ENCODE measurements at places on chromosomes 12 and 14. TPM values are rescaled to one million over a fixed set of nuclear protein-coding genes. Genes with fewer than 3 reads are reported as not detected.

The PTPRB gene
- total RNA-seq: 31.9 TPM

The NOS1 gene
- 10.3 TPM for total RNA-seq

The PGAM5 gene
- total RNA-seq: 19.7 TPM

The C3AR1 gene
- 6.6 TPM for total RNA-seq

The CCDC175 gene
- not detected for total RNA-seq

The CTSG gene
- total RNA-seq: not detected

The FOXG1 gene
- total RNA-seq: not detected

The MORN3 gene
- total RNA-seq: not detected

The HPD gene
- 0.27 TPM for total RNA-seq

The KLHL33 gene
- 0.41 TPM for total RNA-seq

The RBP5 gene
- total RNA-seq: not detected

The IFNG-AS1 gene
- not detected for total RNA-seq

The NUAK1 gene
- total RNA-seq: 12.1 TPM

The LTB4R gene
- total RNA-seq: 2.1 TPM

The KRT2 gene
- total RNA-seq: not detected

The GUCY2C gene
- total RNA-seq: not detected

The FKBP4 gene
- total RNA-seq: 22.1 TPM

The HCAR3 gene
- not detected for total RNA-seq

The EID3 gene
- 7.8 TPM for total RNA-seq

The GPRC5A gene
- total RNA-seq: 3.1 TPM

The SERPINA9 gene
- total RNA-seq: not detected

The MUCL1 gene
- not detected for total RNA-seq

The SLCO1B1 gene
- total RNA-seq: not detected

The AMDHD1 gene
- 0.55 TPM for total RNA-seq

The SLC6A13 gene
- not detected for total RNA-seq

The BHLHE41 gene
- total RNA-seq: 5.7 TPM

The MFAP5 gene
- total RNA-seq: 33.3 TPM

The GRIP1 gene
- total RNA-seq: 12.5 TPM

The COL2A1 gene
- total RNA-seq: not detected

The LRRC23 gene
- total RNA-seq: 12.2 TPM

The ERP27 gene
- total RNA-seq: not detected

The TEX52 gene
- not detected for total RNA-seq

The TMEM52B gene
- total RNA-seq: not detected

The MYO1H gene
- not detected for total RNA-seq

Data from sigmoid colon (tissue), 7 donors.